ENCODE measurements at places on chromosomes 5 and 9.

DNA sequence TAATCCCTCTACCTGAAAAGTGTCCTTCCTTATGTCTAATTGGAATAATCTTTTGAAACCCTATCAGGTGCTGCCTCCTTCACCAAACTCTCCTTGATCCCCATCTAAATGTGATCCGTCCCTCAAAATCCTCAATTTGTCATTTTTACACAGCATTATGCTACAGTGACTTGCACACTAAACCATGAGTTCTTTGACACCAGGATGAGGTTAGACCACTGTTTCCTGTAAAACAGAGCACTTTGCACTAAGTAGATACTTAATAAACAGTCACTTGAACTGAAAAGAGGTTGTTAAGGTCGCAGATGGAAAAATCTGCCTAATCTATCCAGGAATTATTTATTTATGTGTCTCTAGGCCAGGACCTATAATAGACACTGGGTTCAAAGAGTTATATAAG is 44.2 kb upstream of the TLX3 start:
- DNase-seq = no peak

DNA sequence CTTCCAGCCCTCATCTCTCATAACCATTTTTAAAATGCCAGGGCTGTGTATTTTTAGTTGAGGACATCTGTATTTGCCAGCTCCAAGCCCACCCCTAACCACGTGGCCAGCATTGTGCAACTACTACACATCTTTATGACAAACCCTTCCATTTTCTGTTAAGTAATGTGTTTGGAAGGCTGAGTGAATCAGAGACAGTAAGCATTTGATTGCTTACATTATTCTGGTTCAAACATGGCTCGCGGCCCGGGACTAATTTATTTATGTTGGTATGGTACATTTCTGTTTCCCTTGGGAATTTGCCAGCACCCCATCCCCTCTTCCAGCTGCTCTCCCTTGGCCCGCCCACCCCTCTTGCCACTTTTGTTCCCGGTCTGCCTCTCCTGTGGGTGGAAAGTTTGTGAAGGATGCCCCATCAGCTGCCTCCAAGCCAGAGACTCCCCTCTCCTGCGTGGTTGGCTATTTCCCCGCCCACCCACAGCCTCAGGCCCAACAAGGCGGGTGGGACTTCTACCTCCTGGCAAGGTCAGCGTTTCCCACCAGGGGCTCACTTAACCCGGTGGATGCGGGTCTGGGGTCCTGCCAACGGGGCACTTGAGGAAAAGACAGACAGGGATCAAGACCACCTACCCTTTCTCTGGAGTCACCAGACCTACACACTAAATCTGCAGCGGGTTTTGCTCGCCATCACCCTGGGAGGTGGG is 162.2 kb downstream of the HSD17B3 start:
- no peak for DNase-seq

- no peak for DNase-seq
Measured at GRCh38 chr9:79765466-79765865, 193.7 kb downstream of the TLE4 start.

DNA sequence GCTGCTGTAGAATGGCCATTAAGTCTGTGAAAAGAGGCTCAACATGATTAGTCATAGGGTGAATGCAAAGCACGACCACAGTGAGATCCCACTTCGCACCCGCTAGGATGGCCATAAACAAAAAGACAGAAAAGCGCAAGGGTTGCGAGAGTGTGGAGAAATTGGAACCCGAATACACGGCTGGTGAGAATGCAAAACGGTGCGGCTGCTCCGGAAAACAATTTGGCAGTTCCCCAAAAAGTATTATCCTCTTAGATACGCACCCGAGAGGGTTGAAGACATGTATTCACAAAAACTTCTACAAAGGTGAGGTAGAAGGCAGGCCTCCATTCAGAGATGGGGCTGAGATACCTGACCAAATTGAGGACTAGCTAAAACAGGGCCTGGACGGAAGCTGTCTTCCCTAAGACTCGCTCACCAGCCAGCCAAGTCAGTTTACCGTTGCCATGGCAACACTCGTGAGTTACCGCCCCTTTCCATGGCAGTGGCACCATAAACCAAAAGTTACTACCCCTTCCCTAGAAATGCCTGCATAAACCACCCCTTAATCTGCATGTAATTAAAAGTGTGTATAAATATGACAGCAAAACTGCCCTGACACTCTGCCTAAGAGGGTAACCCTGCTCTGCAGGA is 726 bp upstream of the PSMB7 start:
- DNase-seq = no peak

DNA sequence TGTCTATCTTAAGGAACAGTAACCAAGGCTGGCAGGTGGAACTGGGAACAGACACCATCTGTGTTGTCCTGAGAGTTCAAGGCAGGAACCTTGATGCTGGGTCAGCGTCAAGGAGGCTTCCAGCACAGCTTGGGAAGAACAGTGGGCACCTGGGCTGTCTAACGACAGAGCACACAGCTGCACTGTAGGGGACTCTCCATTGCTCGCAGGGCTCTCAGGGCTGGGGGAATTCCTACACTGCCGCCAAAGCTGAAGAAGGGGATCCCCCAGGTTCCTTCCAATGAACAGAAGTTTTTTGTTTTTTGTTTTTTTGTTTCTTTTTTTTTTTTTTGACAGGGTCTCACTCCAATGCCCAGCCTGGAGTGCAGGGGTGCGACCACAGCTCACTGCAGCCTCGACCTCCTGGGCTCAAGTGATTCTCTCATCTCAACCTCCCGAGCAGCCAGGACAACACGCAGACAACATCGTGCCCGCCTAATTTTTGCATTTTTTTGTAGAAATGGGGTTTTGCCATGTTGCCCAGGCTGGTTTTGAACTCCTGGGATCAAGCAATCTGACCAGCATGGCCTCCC is 81.9 kb downstream of the PTPN3 start:
- DNase-seq = no peak

DNA sequence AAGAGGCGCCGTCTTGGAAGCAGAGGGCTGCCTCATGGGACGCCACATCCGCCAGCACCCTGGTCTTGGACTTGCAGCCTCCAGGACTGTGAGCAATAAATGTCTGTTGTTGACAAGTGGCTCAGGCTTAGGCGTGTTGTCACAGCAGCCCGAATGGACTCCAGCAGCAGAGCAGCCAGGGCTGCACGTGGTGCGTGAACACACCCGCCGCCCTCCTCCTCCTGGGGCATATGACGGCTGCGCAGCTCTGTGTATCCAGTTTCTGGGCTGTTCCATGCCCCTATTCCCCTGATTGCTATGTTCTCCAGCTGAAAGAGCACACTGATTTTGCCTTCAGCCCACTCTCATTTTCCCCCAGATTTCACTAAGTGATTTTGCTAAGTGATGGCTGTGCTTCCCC is 36.0 kb upstream of the CLPTM1L start:
- DNase-seq = no peak

GRCh38 chr9:114271556-114272510 is 51.1 kb upstream of the ORM1 start:
- DNase-seq = no peak

GRCh38 chr5:120449501-120449900 is 14.6 kb upstream of the PRR16 start:
- DNase-seq = no peak

DNA sequence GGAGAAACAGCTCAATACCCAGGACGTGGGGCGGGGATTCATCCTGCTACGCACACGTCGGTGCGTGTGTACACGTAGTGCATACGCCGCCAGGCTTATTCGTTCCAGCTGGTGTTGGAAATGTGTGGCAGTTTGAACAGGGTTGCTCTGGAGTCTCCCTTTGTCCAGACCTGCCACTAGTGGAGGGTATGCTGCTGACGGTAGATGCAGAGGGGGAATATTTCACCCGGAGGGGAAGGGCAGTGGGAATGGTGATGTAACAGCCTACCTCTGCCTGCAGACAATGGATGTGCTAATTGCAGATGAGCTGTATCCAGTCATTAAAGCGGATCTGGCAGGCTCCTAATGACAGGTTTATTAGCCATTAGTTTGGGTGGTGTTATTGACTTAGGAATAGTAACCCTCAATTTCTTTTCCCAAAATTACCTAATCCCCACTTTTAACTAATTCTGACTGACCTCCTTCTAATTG is 142.7 kb downstream of the PAX5 start:
- DNase-seq = no peak

GRCh38 chr5:84688566-84688965 is 303.9 kb upstream of the EDIL3 start:
- DNase-seq = no peak

- no peak for DNase-seq
Measured at GRCh38 chr5:129639331-129639730, 108.6 kb upstream of the MINAR2 start.

DNA sequence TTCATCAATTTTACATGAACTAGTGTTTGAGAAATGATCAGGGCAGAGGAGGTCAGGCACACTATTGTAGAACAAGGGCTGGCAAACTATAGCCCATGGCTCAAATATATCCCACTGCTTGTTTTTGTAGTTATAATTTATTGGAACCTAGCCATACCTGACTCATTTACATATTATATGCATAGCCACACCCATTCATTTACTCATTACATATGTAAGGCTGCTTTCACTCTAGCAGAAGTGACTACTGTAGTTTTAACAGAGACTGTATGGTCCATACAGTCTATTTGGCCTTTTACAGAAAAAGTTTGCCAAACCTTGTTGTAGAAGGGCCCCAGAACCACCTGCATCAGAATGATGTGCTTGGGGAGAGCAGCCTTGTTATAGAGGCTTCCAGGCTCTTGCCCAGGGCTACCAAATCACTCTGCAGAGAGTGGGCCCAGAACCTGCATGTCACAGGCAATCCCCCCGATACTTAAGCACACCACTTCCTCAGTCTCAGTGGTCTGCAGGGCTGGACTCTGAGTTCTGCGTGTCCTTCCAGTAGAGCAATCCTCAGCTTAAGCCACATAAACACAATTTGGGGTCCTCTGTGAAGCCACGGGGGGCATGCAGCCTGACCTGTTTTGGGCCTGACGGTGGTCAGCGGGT is 6.7 kb downstream of the ANKS6 start:
- DNase-seq = no peak

Data from kidney capillary endothelial cell (primary cell).